ENCODE measurements at places on chromosomes 1 and 21.

GRCh38 chr1:225766967-225767633 is 10.5 kb upstream of the SRP9 start:
- DNase-seq, result peak; percentile 82

DNA sequence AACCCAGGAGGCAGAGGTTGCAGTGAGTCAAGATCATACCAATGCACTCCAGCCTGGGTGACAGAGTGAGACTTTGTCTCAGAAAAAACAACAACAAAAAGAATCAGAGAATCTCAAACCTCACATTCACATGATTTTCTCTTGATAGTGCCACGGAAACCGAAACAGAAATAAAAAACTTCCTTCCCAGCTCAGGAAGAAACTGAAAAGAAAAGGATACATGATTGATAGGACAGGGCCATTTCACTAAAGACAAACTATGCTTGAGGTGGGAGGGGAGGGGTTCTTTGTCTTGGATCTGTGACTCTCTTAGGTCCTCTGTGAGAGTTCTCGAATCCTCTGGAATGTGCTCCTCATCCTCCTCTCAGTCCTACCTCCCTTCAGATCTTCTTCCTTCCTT is 19.8 kb upstream of the CD53 start:
- no peak for DNase-seq

GRCh38 chr1:94022471-94023189 is 98.3 kb downstream of the ABCA4 start:
- no peak for DNase-seq

- no peak for DNase-seq
These were observed 108.0 kb downstream of the TAS1R2 start for GRCh38 chr1:18751425-18751824.

GRCh38 chr1:185663771-185664296 is 70.4 kb upstream of the HMCN1 start:
- no peak for DNase-seq

DNA sequence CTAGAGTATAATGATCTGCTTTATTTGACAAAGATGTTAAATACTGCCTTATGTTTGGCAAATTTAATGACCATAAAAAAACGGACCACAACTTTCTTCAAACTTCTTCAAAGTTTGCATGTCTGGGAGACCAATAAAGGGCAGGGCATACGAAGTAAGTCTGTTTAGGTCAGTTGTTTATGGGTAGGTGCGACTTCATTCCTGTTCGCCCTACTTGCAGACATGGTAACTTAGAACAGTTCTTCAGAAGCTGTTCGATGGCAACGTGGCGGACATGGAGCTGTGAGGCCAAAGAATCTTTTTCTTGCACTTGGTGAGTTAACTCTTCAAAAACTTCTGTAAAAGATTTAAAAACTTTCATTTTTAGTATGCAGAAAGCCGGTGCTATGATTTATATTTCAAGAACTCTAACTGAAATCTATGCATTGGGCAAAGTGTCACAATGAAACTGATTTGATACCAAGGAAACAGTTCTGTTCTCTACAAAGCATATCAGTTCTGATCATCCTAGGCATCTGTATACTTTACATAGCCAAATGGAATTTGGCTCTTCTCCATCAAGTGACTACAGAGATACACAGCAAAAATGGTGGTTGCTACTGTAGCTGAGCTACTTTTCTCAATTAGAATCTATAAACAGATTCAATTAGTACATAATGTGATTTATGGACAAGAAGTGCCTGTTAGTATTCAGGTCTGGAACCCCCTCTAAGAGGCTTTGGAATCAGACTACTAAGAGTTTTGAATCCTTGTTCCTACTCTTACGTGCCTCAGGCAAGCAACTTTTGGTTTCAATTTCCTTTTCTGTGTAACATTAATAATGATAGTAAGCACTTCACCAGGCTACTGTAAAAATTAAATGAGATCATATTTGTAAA is 25.7 kb downstream of the C21orf91 start:
- peak; percentile 33 for DNase-seq

All from BE2C (cell line).